ENCODE measurements at places on chromosomes 4 and X. TPM values are rescaled to one million over a fixed set of nuclear protein-coding genes. Genes with fewer than 3 reads are reported as not detected.

DNA sequence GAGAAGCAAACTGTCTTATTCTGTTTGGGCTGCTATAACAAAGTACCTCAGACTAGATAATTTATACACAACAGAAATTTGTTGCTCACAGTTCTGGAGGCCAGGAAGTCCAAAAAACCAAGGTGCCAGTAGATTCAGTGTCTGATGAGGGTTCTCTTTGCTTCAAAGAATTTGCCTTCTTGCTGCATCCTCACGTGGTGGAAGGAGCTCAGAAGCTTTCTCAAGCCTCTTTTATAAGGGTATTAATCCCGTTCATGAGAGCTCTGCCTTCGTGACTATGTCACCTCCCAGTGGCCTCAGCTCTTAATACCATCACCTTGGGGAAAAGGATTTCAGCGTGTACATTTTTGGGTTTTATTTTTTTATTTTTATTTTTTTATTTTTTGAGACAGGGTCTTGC lies 20.1 kb downstream of the CA5B start:
- DNase-seq, result no peak

DNA sequence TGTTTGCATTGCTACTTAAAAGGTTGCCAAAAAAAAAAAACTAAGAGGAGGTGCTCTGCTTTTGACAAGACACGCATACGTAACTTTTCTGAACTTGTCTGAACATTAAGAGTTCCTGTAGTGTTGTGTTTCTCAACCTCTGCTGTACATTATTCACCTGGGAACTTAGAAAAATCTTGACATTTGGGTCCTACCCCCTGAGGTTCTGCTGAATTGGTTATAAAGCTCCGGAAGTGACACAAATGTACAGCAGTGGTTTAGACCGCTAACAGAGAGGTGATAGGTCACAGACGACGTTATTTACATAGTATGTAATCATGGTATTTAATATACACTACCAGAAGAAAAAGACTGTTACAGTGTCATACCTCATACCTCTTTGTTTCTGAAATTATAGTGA lies 61.1 kb downstream of the CPEB2 start:
- no peak for DNase-seq

DNA sequence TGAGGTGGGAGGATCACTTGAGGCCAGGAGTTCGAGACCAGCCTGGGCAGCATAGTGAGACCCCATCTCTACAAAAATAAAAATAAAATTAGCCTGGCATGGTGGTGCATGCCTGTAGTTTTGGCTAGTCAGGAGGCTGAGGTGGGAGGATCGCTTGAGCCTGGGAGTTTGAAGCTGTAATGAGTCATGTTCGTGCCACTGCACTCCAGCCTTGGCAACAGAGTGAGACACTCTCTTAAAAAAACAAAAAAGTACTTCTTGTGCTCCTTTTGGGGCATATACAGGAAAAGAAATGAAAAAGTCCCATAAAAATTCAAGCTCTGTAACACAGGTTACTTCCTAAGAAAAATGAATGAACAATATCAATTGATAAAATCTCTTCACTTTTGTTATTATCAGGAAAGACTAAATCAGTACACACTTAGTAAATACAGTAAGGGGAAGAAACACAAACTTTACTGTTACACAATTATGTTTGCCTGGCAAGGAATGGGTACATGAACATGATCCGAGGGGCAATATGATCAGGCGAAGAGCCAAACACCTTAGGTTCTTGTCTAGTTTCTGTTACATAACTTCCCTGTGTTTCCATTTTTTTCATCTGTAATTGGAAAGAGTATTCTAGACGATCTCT lies 46.9 kb downstream of the CCDC158 start:
- DNase-seq, result no peak

Gene HS6ST2
- not detected for total RNA-seq

- no peak for DNase-seq
Measured at GRCh38 chr4:181504924-181505323, 738.3 kb upstream of the TENM3 start.

GRCh38 chr4:1572964-1573720 lies 111.0 kb downstream of the FAM53A start:
- no peak for DNase-seq

DNA sequence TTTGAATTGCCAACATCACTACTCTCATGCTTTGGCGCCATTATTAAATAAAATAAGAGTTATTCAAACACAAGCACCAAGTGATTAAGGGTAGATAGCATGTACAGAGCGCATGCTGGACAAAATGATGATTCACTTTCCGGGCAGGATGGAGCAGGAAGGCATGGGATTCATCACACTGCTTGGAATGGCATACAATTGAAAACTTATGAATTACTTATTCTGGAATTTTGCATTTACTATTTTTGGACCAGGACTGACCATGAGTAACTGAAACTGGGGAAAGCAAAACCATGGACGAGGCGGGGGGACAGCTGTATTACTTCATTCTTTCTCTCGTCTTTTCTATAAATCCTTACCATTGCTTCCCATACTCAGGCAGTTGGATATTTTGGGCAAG lies 28.5 kb upstream of the FGF5 start:
- no peak for DNase-seq

Gene SYAP1
- 27.0 TPM for total RNA-seq

DNA sequence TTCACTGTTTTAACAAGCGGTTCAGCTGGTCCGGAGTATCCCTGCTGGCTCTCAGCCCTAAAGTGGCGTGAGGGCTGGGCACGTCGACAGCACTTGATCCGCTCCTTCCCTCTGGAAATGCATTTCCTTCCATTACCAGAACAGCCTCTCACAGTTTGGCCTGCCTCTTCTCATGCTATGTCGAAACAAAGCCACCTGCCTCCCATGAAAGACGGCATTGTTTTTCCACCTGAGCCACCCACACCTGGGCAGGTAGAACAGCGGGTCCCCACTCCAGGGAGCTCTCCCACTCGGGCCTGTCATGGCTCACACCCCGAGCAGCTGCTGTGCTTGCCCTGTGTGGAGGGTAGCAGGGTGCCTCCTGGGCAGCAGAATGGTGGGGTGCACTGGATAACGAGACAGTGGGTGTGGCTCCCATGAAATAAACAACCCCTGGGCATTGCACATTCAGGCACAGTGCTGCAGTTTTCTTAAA lies 86.2 kb downstream of the FHDC1 start:
- DNase-seq, result no peak

DNA sequence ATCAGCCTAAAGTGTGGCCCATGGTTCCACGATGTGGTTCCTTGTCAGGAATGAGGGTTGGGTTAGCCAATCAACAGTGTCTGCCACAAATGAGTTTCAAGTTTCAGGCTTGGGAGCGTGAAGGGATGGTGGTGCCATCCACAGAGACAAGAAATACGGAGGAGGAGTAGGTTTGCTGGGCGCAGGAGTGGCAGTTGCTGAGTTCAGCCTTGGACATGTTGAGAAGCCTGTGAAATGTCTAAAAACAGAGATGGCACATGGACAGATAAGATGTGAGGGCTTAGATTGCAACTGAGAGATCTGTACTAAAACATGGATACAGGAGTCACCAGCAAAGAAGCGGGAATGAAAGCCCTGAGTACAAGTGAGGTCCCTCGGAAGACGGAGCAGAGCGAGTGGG lies 481.0 kb downstream of the BCOR start:
- DNase-seq, result no peak

DNA sequence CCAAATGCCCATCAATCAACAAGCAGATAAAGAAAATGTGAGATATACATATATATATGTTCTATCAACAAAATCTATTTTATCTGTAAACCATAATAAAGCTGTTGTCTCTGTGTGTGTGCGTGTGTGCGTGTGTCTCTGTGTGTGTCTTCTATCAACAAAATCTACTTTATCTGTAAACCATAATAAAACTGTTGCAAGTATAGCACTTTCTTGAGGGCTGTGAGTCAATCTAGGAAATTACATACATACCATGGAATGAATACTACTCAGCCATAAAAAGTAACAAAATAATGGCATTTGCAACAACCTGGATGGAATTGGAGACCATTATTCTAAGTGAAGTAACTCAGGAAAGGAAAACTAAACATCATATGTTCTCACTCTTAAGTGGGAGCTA lies 12.5 kb upstream of the PLK4 start:
- no peak for DNase-seq

DNA sequence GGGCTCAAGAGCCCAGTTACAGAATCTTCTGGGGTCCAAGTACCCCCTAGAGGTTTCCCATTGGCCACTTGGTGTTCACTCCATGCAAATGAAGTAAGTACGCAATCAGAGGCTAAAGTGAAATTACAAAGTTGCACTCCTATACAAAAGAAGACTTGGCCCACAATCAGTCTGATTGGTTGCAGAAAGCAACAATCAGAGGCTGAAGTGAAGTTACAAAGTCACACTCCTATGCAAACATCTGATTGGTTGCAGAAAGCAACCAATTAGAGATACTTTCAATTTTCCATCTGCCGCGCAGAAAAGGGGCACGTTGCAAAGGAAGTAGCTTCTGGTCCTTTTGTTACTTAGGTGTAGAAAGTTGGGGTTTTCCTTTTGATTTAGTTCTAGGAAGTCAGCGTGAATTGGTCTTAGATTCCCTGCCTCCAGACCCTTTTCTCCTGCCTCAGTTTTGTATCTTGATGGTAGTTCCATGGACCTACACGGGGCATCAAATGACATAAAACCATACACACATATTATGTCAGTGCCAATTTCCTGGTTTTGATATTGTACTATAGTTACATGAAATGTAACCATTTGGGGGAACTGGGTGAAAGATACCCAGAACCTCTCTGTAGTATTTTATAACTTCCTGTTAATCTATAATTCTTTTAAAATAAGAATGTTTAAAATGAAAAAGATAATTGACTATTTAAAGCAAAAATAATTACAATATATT lies 12.4 kb upstream of the PIN4 start:
- DNase-seq, result no peak

Gene NSG1
- 1.6 TPM for total RNA-seq

DNA sequence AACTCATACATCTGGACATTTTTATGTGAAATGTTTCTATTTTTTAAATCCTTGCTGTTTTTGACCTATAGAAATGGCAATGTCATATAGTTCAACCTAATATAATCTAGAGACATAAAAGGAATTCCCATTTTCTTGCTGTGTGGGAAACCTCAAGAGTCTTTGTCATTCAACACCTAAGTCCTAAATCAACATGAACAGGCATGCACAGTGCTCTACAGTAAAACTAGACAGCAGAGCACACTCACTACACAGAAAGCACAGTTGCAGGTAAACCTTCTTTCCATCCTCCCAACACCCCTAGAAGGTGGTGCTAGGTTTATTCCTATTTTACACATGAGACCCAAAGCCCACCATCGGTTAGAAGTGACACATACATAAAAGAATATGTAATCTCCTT lies 79.1 kb upstream of the C1QTNF7 start:
- DNase-seq, result no peak

Gene REELD1
- total RNA-seq, result 3.6 TPM

Gene MTMR8
- 0.36 TPM for total RNA-seq

- no peak for DNase-seq
Measured at GRCh38 chrX:41512394-41512793, 65.3 kb downstream of the NYX start.

DNA sequence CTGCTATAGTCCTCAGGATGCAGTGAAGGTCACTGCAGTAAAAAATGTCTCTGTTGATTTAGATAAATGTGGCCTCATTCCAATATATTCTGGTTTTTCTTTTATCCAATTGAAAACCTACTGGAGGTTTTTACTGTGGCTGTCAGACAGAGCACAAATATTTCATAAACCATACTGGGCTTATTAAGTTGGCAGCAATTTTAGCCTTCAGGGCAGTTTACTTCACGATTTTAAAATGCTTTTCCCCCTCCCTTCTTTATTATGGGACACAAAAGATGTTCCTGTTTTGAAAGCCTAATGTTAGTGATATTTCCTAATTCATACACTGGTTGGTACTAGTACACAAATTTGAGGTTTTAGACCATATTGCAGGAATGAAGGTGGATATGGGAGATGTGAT lies 939.4 kb downstream of the C4orf33 start:
- no peak for DNase-seq

- DNase-seq, result no peak
Measured at GRCh38 chr4:112736718-112737135, 99.8 kb downstream of the LARP7 start.

Gene EVC
- 13.8 TPM for total RNA-seq

- DNase-seq, result no peak
Measured at GRCh38 chr4:4800646-4801408, 58.6 kb upstream of the MSX1 start.

DNA sequence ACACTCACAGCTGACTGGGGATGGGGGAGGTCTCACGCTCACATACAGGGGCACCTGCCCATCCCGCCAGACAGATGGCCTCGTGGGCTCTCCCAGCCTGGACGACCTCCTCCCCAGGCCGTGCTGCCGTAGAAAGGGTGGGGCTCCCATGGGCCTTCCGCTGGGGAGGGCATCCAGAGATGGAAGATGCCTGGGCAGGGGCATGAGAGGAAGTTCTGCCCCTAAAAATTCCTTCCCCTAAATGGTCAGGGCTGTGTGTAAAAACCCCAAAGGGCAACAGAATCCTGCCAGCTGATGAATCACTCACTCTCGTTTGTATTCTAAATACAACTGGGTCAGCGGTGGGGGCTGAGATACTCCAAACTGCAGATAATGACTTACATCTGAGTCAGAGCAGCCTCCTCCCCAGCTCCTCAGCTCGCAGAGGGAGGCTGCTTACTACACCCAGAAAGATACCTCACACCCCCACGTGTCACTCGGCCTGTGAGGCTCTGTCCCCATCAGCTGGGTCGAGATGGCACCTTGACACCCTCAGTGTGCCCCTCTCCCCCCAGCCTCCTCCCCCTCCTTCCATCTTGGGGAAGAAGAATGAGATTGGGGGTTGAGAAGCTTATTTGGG lies 10.1 kb downstream of the WDR1 start:
- peak; percentile 71 for DNase-seq

- no peak for DNase-seq
Measured at GRCh38 chr4:26464420-26465095, 25.7 kb downstream of the CCKAR start.

Gene NXF2B
- not detected for total RNA-seq

- DNase-seq, result no peak
Measured at GRCh38 chr4:30912098-30912714, 192.0 kb downstream of the PCDH7 start.

GRCh38 chr4:56092540-56092939 lies 143.8 kb downstream of the CEP135 start:
- DNase-seq, result no peak

- no peak for DNase-seq
Measured at GRCh38 chrX:115579327-115579726, 18.4 kb downstream of the PLS3 start.

- no peak for DNase-seq
Measured at GRCh38 chrX:45024501-45024900, 151.5 kb downstream of the KDM6A start.

- DNase-seq, result no peak
Measured at GRCh38 chr4:10272511-10272910, 155.9 kb upstream of the WDR1 start.

DNA sequence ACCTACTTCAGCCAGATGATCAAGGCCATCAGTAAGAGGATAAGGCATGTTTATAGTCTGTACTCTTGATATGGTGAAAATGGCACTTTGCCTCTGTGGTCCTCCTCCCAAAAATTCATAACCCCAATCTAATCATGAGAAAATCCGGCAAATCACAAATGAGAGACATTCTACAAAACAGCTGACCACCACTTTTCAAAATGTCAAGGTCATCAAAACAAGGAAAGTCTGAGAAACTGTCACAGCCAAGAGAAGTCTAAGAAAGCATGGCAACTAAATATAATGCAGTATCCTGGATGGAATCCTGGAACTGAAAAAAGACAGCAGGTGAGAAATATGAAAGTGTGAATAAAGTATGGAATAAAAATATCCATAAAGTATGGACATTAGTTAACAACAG lies 226.6 kb upstream of the INTU start:
- DNase-seq, result no peak

- DNase-seq, result no peak
Measured at GRCh38 chrX:19647731-19648588, 132.7 kb upstream of the MAP3K15 start.

Gene SPACA5
- not detected for total RNA-seq

Gene SMIM10
- 5.0 TPM for total RNA-seq

GRCh38 chr4:1097553-1097952 lies 15.8 kb downstream of the RNF212 start:
- no peak for DNase-seq

All from omental fat pad (tissue), 4 donors.